ENCODE measurements at places on chromosomes 2 and 18. TPM values are rescaled to one million over a fixed set of nuclear protein-coding genes. Genes with fewer than 3 reads are reported as not detected.

Gene CD302
- polyA plus RNA-seq, result 0.11 TPM

Gene PSMA8
- polyA plus RNA-seq, result 4.1 TPM

Gene BMP10
- polyA plus RNA-seq, result not detected

Gene SP140
- 130 TPM for polyA plus RNA-seq

Gene TOGARAM2
- polyA plus RNA-seq, result 0.28 TPM

Gene UGT1A7
- not detected for polyA plus RNA-seq

Gene PDE1A
- polyA plus RNA-seq, result not detected

Gene NDC80
- polyA plus RNA-seq, result 2.5 TPM

Gene TP53I3
- 4.1 TPM for polyA plus RNA-seq

Gene TFCP2L1
- polyA plus RNA-seq, result 0.25 TPM

Gene VAMP5
- polyA plus RNA-seq, result 43.0 TPM

Gene NAT8
- not detected for polyA plus RNA-seq

Gene PSTPIP2
- 1.1 TPM for polyA plus RNA-seq

Gene BCL2
- 36.2 TPM for polyA plus RNA-seq

Gene IL36RN
- not detected for polyA plus RNA-seq

Gene DNAJC5G
- polyA plus RNA-seq, result not detected

Gene SF3B6
- 171 TPM for polyA plus RNA-seq

Gene TBR1
- polyA plus RNA-seq, result not detected

Gene C1GALT1C1L
- not detected for polyA plus RNA-seq

Data from IgD-negative memory B cell (primary cell).